WTC11 (cell line): ENCODE measurements at places on chromosomes 3 and 15.

GRCh38 chr3:162555761-162556160 lies 1059.2 kb downstream of the OTOL1 start:
- H3K36me3 ChIP-seq: peaks cover 24% of the 10 kb centered on the region
- DNase-seq: no peak
- H3K27ac ChIP-seq: no peak overlapping the region
- peaks cover 23% of the 10 kb centered on the region for H3K4me1 ChIP-seq
- H3K4me3 ChIP-seq: no peak overlapping the region
- no peaks in the 10 kb centered on the region for H3K27me3 ChIP-seq

- H3K27me3 ChIP-seq: no peaks in the 10 kb centered on the region
- H3K27ac ChIP-seq: peak within 1 kb of the TSS; percentile 51
- DNase-seq: no peak
- no peaks in the 10 kb centered on the region for H3K36me3 ChIP-seq
- peaks cover 7% of the 10 kb centered on the region for H3K4me1 ChIP-seq
These were observed at the start of gene LIPH for GRCh38 chr3:185552358-185552877. Gene LIPH (minus strand): TSS chr3:185552588. CDS start chr3:185552471, 117 bp downstream.

- H3K27me3 ChIP-seq: peaks cover 4% of the 10 kb centered on the region; the same call in 1 of the 2 replicates
- no peak overlapping the region for H3K4me3 ChIP-seq
- peaks cover 33% of the 10 kb centered on the region for H3K4me1 ChIP-seq
- peak; percentile 56 for DNase-seq
- peaks cover 5% of the 10 kb centered on the region; the same call in 1 of the 2 replicates for H3K36me3 ChIP-seq
These were observed 30.5 kb upstream of the SRP14 start for GRCh38 chr15:40069178-40070165.

DNA sequence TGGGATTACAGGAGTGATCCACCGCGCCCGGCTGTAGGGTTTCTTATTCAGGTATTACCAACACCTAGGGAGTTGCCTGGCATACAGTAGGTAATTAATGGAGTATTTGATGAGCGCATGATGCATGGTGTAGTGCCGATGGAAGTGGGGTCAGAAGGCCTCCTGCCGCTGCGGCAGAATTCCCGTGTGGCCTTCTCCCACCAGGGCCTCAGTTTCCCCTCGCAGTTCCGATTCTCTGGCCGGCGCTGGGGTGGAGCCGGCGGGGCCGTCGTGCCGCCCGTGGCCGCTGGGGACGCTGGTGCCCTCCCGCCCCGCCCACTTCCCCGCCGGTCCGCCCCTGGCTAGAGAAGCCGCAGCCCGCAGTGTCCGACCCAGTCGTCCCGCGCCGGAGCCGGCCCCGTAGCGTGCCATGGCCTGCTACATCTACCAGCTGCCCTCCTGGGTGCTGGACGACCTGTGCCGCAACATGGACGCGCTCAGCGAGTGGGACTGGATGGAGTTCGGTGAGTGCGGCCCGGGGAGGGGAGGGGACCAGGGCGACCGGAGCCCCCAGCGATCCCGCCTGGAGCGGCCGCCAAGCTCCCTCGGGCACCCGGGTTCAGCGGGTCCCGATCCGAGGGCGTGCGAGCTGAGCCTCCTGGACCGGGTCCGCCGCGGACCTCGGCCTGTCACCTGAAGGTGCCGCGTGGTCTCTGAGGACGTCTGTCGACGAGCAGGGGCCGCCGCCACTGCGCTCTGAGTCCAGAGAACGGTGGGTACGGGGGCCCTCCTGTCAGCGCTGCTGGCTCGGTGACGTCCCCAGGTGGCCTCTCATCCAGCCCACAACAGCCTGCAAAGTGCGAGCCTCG lies at the start of gene IRAK2:
Gene IRAK2 (plus strand): TSS at position 374 of the 848 bp plus-strand sequence. CDS start 36 bp downstream, at position 410.
- H3K27ac ChIP-seq: no peak within 1 kb of the TSS
- DNase-seq: peak; percentile 80
- H3K27me3 ChIP-seq: peaks cover 13% of the 10 kb centered on the region
- H3K36me3 ChIP-seq: peaks cover 16% of the 10 kb centered on the region

DNA sequence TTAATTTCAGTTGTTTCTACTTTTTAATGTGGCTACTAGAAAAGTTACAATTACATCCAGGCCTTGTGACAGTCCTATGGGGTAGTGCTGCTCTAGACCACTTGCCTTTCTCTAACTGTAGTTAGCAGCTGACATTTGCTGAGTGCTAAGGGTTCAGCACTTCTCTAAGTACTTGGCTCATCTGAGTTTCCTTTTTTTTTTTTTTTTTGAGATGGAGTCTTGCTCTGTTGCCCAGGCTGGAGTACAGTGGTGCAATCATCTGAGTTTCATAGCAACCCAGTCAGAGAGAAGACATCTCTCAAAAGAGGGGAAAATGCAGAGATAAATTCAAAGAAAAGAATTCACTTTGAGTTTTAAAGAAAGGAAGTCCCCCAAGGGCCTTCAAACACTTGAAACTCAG lies 130.8 kb downstream of the MYLK start:
- H3K4me1 ChIP-seq: peaks cover 10% of the 10 kb centered on the region
- no peak overlapping the region for H3K4me3 ChIP-seq
- no peak for DNase-seq
- H3K36me3 ChIP-seq: no peaks in the 10 kb centered on the region
- H3K27ac ChIP-seq: no peak overlapping the region

- H3K36me3 ChIP-seq: peaks cover 19% of the 10 kb centered on the region
- H3K27me3 ChIP-seq: peaks cover 9% of the 10 kb centered on the region; the same call in 1 of the 2 replicates
- H3K27ac ChIP-seq: no peak overlapping the region
- DNase-seq: no peak
These were observed 27.1 kb downstream of the CPN2 start for GRCh38 chr3:194323785-194324735.

GRCh38 chr3:71532639-71533395 lies 50.7 kb downstream of the FOXP1 start:
- H3K4me1 ChIP-seq: peaks cover 36% of the 10 kb centered on the region
- H3K36me3 ChIP-seq: no peaks in the 10 kb centered on the region
- H3K27me3 ChIP-seq: no peaks in the 10 kb centered on the region
- no peak overlapping the region for H3K4me3 ChIP-seq
- no peak for DNase-seq

DNA sequence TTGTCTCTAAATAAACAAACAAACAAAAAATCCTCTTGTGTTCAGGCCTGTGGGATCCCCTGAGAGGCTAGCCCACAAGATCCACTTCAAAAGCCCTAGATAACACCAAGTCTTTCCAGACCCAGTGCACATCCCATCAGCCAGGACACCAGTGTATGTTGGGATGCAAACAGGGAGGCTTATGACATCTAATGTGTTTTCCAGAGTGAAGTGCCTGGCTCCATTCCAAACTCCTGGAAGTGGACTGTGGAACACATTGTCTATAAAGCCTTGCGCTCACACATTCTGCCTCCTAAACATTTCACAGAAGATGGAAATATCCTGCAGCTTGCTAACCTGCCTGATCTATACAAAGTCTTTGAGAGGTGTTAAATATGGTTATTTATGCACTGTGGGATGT lies 57.0 kb downstream of the MLH1 start:
- no peak for DNase-seq
- H3K4me1 ChIP-seq: no peaks in the 10 kb centered on the region
- no peaks in the 10 kb centered on the region for H3K27me3 ChIP-seq
- H3K27ac ChIP-seq: no peak overlapping the region
- H3K4me3 ChIP-seq: no peak overlapping the region
- H3K36me3 ChIP-seq: peaks cover 65% of the 10 kb centered on the region

DNA sequence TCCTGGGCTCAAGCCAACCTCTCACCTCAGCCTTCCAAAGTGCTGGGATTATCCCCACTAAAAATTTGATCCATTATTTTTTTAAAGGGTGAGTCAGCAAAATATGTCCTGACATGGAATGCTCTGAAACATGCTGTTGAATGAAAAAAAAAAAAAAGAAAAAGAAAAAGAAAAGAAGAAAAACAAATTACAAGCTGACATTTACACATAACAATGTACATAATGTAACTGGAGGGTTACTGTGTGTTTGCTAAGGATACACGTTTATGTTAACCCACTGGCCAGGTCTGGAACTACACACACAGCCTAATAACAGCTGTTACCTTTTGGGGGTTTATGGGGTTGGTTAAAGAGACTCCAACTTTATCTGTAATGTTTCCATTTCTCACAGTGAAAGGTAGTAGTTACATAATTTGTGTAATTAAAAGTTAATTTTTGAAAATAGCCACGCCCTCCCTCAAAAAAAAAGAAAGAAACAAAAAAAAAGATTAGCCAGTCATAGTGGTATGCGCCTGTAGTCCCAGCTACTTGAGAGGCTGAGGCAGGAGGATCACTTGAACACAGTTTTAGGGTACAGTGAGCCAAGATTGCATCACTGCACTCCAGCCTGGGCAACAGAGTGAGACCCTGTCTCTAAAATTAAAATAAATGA lies 3.1 kb upstream of the MESP2 start:
- H3K4me1 ChIP-seq: 0 out of 2 replicates have a peak, but pooled peaks cover 2% of the 10 kb centered on the region
- H3K4me3 ChIP-seq: no peak overlapping the region
- H3K27ac ChIP-seq: no peak overlapping the region
- H3K27me3 ChIP-seq: peaks cover 29% of the 10 kb centered on the region
- no peaks in the 10 kb centered on the region for H3K36me3 ChIP-seq

DNA sequence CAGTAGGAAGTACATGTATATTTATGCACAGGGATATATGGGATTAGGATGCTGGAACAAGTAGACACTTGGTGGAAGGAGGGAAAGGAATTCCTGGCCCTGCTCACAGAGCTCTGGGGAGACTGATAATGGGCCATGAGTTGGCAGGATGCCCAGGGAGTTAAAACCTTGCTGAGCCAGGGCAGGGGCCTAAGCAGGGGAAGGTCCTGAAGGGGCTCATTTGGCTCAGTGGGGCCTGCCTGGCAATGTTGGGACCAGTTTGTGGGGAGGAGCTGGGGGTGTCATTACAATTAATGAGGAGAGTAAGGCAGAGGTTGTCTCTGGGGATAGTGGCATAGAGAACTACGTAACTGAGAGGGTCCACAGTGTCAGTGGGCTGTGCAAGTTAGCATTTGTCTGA lies 124.2 kb upstream of the ADPGK start:
- H3K4me3 ChIP-seq: no peak overlapping the region
- H3K27ac ChIP-seq: no peak overlapping the region
- H3K36me3 ChIP-seq: no peaks in the 10 kb centered on the region
- no peaks in the 10 kb centered on the region for H3K4me1 ChIP-seq
- DNase-seq: no peak

DNA sequence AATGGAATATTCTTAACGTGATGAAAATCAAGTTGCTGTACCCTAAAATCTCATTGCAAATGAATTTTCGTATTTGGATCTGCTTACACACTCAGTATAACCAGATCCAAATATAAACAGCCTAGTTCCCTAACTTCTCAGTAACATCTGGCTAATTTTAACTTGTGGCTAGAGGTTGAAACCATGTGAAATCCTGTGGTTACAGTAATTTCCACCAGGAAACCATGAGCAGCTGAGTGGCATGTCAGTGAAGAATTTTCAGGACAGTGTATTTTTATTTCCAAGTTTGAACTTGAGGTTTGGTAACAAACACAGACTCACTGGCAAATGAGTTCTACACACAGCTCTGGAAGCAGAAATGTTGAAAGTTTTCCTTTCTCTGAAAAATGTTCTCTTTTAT lies 754.1 kb downstream of the NR2F2 start:
- H3K4me3 ChIP-seq: no peak overlapping the region
- H3K27me3 ChIP-seq: peaks cover 24% of the 10 kb centered on the region
- peaks cover 12% of the 10 kb centered on the region for H3K4me1 ChIP-seq
- no peaks in the 10 kb centered on the region for H3K36me3 ChIP-seq
- no peak overlapping the region for H3K27ac ChIP-seq

GRCh38 chr3:67468511-67468910 lies 185.9 kb downstream of the SUCLG2 start:
- H3K4me3 ChIP-seq: no peak overlapping the region
- no peak for DNase-seq
- H3K4me1 ChIP-seq: no peaks in the 10 kb centered on the region
- no peaks in the 10 kb centered on the region for H3K27me3 ChIP-seq

GRCh38 chr15:46312133-46312740 lies 677.4 kb downstream of the SQOR start:
- no peak overlapping the region for H3K4me3 ChIP-seq
- no peaks in the 10 kb centered on the region for H3K27me3 ChIP-seq
- peak; percentile 88 for DNase-seq
- H3K4me1 ChIP-seq: peaks cover 11% of the 10 kb centered on the region
- no peaks in the 10 kb centered on the region for H3K36me3 ChIP-seq
